GM10248 (cell line): ENCODE measurements at places on chromosomes 7 and 10.

GRCh38 chr7:82595176-82595575 lies 151.6 kb upstream of the CACNA2D1 start:
- DNase-seq, result no peak

- no peak for DNase-seq
These were observed 12.6 kb upstream of the UBE2D1 start for GRCh38 chr10:58322072-58322834.

DNA sequence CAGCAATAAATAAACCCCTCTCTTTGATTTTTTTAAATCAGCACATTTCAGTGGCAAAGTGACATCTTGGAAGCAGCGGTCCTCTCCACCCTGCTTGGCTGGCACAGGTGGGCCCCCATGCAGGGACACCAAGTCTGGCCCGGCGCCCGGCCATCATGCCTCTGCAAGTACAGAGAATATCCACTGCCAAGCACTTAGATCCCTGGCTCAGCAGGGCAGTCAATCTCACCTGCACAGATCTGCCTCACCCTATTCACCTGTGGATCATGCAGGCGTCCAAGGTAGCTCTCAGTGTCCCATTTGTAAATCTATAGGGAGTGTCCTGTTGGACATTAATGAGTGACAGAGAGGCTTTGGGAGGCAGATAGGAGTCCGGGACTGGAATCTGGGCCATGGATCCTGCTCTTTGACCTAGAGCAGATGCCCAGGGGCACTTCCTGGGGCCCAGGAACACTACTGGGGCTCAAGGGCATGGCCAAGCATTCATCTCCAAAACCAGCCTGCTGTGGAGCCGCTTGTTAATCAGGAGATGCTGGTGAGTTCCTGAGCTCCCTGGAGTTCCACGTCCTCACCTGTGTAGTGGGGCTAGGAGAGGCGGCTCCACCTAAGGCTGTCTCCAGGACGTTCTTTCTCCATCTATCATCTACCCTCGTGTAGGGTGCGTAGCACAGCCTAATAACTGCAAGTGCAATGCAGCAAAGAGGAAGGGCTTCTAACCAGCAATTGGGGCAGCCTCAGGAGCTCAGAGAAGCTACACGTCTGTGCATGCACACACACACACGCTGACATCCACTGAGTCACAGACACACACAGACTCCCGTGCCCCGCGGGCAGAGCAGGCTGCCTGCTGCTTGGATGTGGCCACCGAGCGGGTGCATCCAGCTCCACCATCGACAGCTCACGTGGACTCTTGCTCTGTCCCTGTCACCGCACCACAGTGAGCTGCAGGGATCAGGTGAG lies 123.6 kb downstream of the OAT start:
- no peak for DNase-seq

DNA sequence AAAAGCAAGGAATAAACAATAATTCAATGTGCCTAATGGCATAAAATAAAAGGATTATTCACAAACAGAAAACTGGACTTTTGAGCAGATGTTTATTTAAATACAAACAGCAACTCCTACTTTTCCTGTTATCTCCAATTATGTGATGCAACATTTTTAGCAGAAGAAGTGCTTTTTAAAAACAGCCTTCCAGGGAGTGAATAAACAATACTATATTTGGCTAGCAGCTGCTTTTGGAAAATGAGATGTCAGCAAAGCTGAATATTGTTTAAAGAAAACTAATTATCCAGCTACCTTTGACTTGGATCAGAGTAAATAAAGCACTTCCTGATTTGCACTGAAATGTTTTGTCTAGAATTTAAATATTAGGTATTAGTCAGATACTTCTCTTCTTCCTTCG lies 23.2 kb downstream of the CDK1 start:
- DNase-seq, result no peak

DNA sequence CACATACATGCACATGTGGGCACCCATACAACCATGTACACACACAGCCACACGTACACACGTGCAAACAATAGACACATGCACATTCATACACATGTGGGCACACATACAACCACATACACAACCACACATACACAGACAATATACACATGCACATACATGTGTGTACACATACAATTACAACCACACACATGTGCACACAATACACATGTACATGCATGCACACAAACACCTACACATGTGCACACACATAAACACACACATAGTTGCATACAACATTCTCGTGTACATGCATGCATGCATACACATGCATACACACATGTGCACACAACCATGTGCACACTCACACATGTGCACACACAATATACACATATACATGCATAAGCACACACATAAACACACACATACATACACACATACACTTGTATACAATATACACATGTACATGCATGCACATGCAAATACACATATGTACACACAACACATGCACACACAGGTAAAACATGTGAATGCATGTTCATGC lies 118.6 kb upstream of the FRMD4A start:
- no peak for DNase-seq

- no peak for DNase-seq
These were observed 357.7 kb downstream of the PHF14 start for GRCh38 chr7:11331128-11332102.

DNA sequence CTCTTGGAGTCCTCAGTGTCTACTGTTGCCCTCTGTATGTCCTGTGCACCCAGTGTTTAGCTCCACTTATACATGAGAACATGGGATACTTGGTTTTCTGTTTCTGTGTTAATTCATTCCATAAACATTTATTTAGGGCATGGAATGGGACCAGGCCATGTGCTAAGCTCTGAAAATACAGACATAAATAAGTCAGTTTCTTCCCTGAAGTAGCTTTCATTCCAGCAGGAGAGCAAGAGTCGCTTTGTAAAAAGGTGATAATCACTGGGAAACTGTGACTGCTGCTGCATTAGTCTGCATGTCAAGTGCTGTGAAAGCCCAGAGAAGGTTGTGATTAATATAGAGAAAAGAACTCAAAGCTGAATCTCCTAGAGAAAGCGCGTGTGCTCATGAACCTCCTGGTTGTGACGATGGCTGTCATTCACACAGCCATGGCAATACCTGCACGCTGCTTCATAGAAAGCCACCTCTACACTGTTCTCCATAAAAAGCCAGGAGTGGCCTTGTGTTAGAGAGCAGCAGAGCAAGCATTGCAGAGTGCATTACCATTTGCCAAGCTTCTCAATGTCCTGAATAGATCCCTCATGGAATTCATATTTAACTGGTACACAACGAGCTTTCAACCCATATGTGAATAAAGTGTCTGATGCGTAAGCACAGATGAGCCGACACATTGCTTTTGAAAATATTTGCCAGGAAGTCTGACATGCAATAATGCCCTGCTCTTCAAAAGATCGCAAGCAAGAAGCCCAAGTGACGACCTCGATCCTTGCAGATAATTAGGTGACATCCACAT lies 30.6 kb upstream of the PITRM1 start:
- no peak for DNase-seq

DNA sequence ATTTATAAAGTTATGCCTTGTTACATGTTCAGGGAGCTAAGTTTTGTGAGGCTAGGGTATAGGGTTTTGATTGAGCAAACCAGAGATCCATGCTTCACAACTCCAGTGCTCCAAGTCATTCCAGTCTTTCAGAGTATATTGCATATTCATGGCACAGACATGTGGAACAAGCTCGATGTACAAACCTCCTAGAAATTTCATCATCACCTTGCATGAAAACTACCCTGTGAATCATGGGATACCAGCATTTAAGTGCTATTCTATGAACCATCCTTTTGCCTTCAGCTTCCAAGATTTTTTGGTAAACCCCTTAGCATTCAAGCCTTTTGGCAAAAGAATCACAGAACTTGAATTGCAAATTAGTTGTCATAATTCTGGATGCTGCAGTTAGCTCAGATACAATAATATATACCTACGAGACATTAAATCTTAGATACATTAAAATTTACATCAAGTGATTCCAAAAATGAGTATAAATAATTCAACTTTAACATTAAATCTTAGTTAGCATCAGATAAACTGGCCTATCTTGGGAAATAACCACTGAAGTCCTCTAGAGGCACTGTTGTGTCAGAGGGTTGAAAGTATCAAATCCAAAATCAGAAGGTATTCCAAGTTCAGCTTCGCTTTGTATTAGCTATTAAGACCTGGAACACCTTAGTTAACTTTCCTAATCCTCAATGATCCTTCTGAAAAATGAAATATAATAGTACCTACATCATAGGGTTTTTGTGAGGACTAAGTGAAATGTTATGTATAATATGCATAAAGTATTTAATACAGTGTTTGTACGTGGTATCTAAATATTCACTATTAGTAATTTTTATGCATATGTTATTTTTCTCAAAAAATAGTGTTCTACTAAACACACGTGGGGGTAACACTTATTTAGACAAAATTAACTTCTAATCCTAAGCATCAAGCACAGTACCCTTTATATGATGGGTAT lies 55.5 kb upstream of the CABCOCO1 start:
- no peak for DNase-seq

- DNase-seq, result no peak
These were observed 44.1 kb downstream of the DGKB start for GRCh38 chr7:14858410-14858809.

GRCh38 chr7:43513251-43513650 lies 69.7 kb upstream of the STK17A start:
- DNase-seq, result no peak

- no peak for DNase-seq
These were observed 23.7 kb downstream of the LDB1 start for GRCh38 chr10:102096449-102096848.

- no peak for DNase-seq
These were observed 24.0 kb downstream of the SLC25A13 start for GRCh38 chr7:96297876-96298275.
